ENCODE measurements at places on chromosomes 16 and 17.

DNA sequence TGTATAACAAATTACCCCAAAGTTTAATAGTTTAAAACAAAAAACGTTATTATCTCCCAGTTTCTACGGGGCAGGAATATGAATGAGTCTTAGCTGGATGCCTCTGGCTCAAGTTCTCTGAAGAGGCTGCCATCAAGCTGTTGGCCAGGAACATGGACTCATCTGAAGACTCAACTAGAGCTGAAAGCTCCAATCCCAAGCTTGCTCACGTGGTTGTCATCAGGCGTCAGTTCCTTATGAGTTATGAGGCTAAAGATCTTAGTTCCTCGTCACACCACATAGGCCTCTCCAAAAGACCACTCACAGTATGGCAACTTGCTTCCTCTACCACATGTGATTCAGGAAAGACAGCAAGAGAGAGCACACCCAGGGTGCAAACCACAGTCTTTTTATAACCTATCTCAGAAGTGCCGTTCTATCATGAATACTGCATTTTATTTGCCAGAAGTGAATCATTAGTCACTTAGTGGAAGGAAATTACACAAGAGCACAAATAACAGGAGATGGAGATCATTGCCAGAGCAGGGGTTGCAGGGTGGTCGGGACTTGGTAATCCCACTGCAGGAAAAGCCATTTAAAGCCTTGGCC, 48.7 kb upstream of the NLK start:
- no peak for DNase-seq

GRCh38 chr16:29877266-29877961, 14.4 kb upstream of the CDIPT start:
- DNase-seq = peak; percentile 57

DNA sequence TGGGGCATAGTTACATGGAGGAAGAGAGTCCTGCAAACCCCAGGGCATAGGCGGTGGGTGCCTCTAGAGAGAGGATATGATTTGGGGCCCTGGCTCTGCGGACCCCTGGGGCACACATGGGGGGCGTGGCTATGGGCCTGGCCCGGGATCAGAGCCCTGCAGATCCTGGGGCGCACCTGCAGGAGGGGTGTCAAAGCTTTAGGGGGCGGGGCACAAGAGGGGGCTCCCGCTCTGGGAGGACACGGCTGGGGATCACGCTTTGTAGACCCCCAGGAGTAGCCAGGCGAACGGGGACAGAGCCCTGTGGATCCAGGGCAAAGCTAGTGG, 497 bp downstream of the BCL7C start:
- no peak for DNase-seq

- peak; percentile 76 for DNase-seq
Observed at GRCh38 chr16:66728117-66728787, 23.2 kb downstream of the DYNC1LI2 start.

- DNase-seq = no peak
Observed at GRCh38 chr17:73711184-73711583, 66.9 kb upstream of the SDK2 start.

GRCh38 chr16:27844826-27845225, 218.7 kb downstream of the GSG1L start:
- DNase-seq = no peak

GRCh38 chr17:56298846-56299245, 145.6 kb downstream of the ANKFN1 start:
- DNase-seq = peak; percentile 5

GRCh38 chr17:79818026-79818758, 21.0 kb downstream of the CBX4 start:
- DNase-seq = no peak

- no peak for DNase-seq
Observed at GRCh38 chr16:1218061-1218929, 6.8 kb downstream of the TPSG1 start.

DNA sequence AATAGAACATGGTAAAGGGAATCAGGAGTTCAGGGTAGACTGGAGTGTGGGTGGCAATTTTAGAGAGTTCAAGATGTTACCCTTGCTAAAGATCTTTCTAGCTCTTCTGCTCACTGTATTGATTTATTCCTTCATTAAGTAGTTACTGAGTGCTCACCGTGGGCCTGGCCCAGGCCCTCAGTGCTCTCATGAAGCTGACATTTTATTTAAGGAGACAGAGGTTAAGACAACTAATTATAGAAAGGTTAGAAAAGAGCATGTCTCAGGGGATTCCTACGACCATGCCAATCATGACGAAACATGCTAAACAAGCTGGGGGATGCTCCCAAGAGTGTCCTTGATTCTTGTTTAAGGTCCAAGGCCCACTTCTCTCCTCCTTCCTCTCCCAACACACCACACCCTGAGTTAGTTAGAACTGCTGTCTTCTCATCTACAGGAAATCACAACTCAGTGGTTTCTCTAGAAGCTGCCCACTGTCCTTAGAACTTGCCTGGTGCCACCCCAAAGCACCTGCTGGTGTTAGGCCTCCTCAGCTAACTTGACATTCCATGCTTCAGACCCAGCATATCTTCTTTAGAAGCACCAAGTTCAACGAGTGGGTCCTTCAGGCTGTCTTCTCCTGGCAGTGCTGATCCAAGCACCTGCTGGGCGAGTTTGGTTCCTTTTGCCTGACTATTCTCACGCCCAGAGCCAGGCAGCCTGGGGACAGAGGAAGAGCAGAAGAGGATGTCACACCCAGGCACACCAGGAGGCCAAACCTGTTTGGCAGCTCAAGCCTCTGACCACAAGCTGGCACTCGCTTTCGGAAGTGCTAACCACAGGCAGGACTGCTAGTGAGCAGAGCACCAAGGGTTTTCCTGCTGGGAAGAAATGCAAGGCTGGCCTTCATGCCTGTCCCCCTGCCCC, 79.0 kb downstream of the GAS7 start:
- DNase-seq = no peak

DNA sequence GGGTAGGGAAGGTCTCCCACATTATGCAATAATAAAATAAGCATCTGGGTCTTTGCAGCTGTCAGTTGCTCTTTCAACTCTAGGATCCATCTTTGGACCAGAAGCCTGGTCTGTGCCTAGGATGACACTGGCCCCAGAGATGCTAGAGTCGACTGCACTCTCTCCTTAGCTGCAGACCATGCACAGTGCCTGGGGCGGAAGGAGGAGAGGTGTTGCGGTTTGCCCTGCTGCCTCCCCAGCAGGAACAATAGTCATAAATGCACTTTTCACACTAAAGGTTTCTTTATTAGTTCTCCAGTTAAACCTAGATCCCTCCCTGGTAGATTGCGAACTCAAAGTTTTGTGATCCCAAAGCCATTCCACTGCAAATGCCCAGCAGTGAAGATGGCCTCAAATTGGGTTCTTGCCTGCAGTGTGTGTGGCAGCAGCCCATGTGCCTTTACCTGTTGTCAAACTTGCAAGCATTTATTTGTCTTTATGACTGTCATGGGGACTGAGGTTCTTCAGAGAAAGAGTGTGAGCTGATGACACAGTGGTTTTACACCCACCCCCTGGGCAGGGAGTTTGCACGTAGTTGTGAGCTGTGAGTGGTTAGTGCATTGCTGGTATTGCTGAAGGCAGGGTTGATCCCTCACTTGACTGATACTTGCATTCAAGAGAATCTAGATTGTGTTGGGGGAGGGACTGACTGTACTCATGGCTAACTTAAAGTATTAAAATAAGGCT, 10.3 kb downstream of the ATXN1L start:
- no peak for DNase-seq

GRCh38 chr16:81590714-81591544, 146.3 kb downstream of the CMIP start:
- DNase-seq = no peak

DNA sequence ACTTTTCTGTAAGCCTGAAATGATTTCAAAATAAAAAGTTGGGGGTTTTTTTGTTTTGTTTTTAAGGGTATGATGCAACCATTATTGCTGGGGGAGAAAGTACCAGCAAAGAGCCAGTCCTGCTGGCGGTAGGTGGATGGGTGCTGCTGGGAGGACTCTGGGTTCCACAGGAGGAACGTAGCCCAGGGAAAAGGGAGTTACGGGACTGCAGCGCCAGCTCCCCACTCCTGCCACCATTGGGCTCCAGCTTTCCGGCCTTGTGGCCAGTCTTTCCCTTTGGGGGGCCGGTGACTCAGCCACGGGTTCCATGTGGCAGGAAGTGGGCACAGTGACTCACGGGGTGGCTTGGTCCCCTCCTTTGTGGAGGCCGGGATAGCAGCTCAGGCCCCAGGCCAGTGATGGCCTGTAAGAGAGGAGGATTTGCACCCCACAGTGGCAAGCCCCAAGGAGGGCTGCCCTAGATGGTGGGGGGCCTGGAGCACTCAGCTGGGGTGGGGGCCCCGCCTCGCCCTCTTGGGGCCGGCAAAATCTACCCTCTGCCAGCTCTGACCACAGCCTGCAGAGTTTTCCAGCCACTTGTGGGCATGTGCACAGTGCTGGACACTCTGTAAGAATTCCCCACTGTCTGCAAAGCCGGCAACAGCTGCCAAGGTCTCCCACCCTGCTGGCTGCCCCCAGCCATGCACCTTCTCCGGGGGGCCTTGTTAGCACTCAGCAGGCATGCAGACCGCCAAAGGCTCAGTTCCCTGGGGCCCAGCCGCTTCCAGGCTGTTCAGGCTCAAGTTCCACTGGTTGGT, 30.4 kb downstream of the SOCS3 start:
- peak; percentile 11 for DNase-seq

GRCh38 chr17:21292867-21293830, 8.6 kb downstream of the MAP2K3 start:
- no peak for DNase-seq

DNA sequence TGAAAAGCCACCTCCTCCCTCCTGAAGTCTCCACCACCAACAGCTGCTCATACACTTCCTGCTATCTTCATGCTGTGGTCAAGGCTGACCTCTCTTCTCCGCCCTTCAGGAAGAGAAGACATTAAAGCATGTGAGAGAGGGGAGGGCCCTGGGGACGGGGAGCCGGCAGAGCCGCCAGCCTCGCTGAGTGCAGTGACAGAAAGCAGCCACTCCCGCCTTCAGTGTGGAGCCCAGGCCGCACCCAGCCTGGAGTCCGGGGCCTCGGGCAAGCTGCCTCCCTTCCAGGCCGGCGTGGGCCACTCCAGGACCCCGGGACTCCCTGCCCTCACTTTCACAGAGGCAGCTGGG, 94.7 kb upstream of the TNRC6C start:
- peak; percentile 54 for DNase-seq

DNA sequence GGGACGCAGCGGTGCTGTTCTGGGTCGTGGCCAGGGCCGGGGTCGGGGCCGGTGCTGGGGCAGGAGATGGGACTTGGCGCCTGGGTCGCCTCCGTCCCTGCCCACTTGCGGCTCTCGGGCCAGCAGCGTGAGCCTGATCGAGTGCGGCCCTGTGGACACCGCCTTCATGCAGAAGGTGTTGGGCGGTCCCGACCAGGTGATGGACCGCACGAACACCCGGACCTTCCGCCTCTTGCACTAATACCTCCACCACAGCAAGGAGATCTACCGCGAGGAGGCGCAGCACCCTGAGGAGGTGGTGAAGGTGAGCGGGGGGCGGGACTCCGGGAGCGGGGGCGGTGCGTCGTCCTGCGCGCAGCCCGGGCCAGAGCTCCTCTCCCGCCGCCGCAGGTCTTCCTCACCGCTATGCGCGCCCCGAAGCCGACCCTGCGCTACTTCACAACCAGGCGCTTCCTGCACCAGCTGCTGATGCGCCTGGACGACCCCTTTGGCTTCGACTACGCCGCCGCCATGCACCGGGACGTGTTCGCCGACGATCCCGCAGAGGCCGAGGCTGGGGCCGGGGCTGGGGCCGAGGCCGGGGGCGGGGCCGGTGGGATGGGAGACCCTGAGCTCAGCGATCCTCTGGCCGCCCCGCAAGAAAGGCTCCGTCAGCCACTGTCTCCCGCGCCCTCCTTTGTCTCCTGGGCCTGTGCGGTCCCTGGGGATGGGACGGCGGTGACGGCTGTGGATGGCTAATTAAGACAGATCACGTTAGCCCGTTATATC, 4.5 kb upstream of the HSD17B1 start:
- DNase-seq = no peak

- no peak for DNase-seq
Observed at GRCh38 chr16:71762186-71762585, 37.7 kb upstream of the PHLPP2 start.

DNA sequence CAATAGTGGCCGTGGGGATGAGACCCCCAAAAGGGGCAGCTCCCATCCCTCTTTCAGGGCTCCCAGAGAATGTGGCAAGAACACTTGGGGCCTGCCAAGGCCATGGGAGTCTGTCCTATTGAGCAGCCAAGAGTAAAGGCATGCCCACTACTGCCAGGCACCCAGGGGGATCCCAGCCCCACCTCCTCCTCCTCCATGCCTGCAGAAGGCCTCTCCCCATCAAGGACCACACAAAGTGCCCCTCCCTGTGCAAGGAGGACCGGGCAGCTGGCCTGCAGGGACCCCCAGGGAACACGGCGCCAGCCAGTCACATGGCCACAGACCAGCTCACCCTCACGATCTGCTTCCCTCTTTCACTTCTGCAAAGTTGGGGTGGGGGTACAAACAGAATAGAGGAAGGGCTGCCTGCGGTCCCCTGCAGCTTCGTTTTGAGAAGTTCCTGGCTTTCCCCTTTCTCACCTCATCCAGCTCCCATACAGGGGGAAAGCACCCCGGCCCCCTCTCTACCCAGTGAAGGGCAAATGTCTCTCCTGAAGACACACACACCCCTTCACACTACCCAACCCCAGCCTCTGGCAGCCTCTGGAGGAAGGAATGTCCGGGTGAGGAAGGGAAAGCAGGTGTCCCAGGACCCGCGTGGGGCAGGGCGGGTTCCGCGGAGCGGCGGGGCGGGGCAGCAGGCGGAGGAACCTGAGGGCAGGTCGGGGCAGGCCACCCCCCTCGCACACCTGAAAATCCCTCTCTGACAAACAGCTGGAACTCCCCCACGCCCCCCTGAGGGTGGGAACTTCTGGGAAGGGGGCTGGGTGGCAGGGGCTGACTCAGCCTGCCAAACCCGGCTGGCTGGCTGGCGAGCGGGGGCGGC, 2.0 kb downstream of the PPP1R9B start:
- DNase-seq = peak; percentile 65

GRCh38 chr16:2846511-2847310, 11.3 kb downstream of the PRSS22 start:
- no peak for DNase-seq

- no peak for DNase-seq
Observed at GRCh38 chr17:41942626-41943373, 12.4 kb downstream of the ODAD4 start.

GRCh38 chr16:74577882-74578366, 29.0 kb downstream of the GLG1 start:
- DNase-seq = no peak

DNA sequence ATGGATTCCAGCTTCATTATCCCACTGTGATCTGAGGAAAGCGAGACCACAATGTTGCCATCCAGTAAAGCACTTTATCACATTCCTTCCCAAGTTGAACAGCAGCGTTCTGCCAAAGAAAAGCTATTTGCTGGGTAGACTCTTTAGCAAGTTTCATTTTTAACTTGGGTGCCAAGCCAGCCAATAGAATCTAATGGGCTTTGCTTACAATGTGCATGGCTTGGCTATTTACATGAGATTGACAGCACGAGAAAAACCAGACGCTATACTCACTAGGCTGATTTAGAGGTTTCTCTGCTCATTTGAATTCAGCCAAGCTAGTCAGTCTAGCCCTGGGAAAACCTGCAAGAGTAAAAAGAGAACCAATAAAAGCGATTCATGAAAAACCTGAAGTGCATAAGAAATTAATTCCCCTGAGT, 108.9 kb downstream of the CDH13 start:
- DNase-seq = no peak
